ENCODE measurements at places on chromosomes 6 and 20. TPM values are rescaled to one million over a fixed set of nuclear protein-coding genes. Genes with fewer than 3 reads are reported as not detected.

GRCh38 chr20:47620808-47621805 is 119.4 kb downstream of the NCOA3 start:
- DNase-seq: peak; percentile 42
- no peaks in the 10 kb centered on the region for H3K27me3 ChIP-seq
- H3K4me3 ChIP-seq: no peak overlapping the region
- no peak overlapping the region for H3K27ac ChIP-seq

- no peaks in the 10 kb centered on the region for H3K4me1 ChIP-seq
- no peaks in the 10 kb centered on the region for H3K36me3 ChIP-seq
- peaks cover 6% of the 10 kb centered on the region for H3K27me3 ChIP-seq
Observed at GRCh38 chr6:100115407-100116101, 121.5 kb upstream of the MCHR2 start.

The L3MBTL1 gene
- total RNA-seq: 6.1 TPM

DNA sequence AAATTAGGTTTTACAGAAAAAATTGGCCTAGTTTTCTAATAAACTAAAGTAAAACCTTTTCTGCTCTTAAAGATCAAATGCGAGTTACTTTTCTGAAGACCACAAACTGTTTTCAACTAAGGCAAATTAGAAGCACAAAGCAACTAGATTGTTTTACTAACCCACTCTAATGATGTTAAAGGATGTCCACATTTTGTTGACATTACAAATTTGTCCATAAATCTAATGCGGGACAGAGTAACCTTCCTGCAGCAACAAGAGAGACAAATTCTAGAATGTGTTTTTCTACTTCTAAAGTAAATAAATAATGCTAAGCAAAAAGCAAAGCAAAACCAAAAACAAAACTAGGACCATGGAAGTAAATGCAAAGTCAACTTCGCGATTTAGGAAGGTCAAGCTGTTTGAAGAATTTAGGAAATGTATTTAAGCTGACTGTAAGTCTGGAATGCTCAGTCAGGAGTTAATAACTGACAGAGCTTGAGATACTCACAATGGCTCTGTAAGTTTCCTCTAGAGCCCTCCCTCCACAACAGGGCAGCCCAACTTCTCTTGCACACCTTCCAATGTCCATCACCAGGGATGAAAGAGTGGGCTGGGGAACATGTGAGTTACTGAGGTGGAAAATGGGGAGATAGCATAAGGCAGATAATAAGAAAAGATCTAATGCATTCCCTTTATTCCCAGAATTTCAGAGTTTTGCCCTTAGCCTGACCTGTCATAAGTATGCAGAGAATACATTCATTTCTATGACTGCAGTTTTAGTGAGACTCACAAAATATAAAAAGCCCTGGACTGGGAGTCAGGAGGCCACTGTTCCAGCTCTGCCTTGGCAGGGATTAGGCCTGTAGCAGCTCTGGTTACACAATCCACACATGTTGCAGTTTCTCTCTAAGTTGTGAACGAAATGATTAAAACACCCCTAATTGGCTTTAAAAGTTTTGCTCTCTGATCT is 158.8 kb downstream of the FOXA2 start:
- peaks cover 7% of the 10 kb centered on the region for H3K4me1 ChIP-seq
- no peaks in the 10 kb centered on the region for H3K27me3 ChIP-seq
- H3K4me3 ChIP-seq: no peak overlapping the region

GRCh38 chr6:114172576-114173260 is 170.1 kb downstream of the HS3ST5 start:
- no peak overlapping the region for H3K27ac ChIP-seq
- no peaks in the 10 kb centered on the region for H3K4me1 ChIP-seq
- no peaks in the 10 kb centered on the region for H3K27me3 ChIP-seq
- H3K4me3 ChIP-seq: no peak overlapping the region
- H3K36me3 ChIP-seq: no peaks in the 10 kb centered on the region

- H3K27ac ChIP-seq: no peak overlapping the region
- no peaks in the 10 kb centered on the region for H3K36me3 ChIP-seq
- H3K4me3 ChIP-seq: no peak overlapping the region
- peaks cover 2% of the 10 kb centered on the region for H3K4me1 ChIP-seq
Observed at GRCh38 chr6:156725712-156726111, 51.5 kb upstream of the ARID1B start.

DNA sequence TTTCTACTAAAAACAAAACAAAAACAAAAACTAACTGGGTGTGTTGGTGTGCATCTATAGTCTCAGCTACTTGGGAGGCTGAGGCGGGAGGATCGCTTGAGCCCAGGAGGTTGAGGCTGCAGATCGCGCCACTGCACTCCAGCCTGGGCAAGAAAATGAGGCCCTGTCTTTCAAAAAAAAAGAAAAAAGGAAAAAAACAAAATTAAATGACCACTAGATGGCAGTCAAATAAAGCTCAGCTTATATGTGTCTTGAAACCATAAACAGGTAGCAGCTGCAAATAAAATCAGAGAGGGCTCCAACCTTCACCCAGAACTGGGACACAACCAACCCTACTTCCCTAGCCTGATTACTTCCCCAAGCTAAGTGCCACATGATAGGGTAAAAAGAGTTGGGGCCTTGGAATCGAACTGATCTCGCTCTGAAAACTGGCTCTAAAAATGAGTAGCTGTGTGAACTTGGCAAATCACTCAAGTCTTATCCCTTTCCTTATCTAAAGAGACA is 67.1 kb upstream of the ADGRF4 start:
- no peaks in the 10 kb centered on the region for H3K27me3 ChIP-seq
- peaks cover 3% of the 10 kb centered on the region for H3K36me3 ChIP-seq
- no peaks in the 10 kb centered on the region for H3K4me1 ChIP-seq
- H3K4me3 ChIP-seq: no peak overlapping the region
- H3K27ac ChIP-seq: no peak overlapping the region

The CASS4 gene
- 27.8 TPM for total RNA-seq

The DEFB115 gene
- total RNA-seq: not detected

The RAB32 gene
- 10.5 TPM for total RNA-seq

The PTK6 gene
- total RNA-seq: not detected

DNA sequence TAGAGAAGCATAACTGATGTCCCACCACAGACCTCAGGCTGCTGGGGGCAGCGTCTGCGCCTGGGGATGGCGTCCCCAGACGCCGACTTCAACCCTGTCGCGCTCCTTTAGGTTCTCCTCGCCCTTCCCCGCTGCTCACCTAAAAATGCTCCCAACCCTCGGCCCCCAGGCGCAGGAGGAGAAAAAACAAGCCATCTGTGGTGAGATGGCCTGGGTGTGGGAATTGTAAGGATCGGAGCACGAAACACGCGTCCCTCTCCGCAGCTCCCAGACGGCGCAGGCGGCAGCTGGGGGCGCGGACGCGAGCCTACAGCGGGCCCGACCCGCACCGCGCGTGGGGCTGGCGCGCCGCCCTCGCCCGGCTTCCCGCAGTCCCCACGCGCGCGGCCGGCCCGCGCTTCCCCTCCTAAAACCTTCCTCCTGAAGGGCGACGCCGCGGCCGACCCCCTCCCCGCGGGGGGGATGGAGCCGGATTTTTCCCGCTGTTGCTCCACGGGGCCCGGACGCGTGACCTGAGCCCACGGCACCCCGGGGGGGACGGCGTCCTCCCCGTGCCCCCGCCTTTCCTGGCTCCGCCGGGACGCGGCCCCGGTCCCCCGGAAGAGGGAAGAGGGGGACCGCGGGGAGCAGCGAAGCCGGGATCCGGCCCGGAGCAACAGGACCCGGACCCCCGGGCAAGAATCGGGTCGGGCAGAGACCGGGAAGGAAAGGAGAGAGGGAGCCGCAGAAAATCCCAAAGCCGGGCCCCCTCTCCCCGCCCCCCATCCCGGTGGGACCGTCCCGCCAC is 611 bp downstream of the EPB41L2 start:
- H3K36me3 ChIP-seq: no peaks in the 10 kb centered on the region
- H3K4me1 ChIP-seq: peaks cover 3% of the 10 kb centered on the region
- H3K4me3 ChIP-seq: peak overlapping the region; percentile 62
- no peak for DNase-seq
- H3K27me3 ChIP-seq: no peaks in the 10 kb centered on the region

GRCh38 chr6:53325785-53326184 is 23.0 kb downstream of the ELOVL5 start:
- H3K4me3 ChIP-seq: no peak overlapping the region
- H3K27me3 ChIP-seq: no peaks in the 10 kb centered on the region
- peak overlapping the region; percentile 12 for H3K27ac ChIP-seq
- peaks cover 14% of the 10 kb centered on the region for H3K4me1 ChIP-seq

The TMEM170B gene
- 0.07 TPM for total RNA-seq

The C20orf144 gene
- total RNA-seq: 0.16 TPM

GRCh38 chr20:32544893-32545840 is 40.0 kb downstream of the NOL4L start:
- peaks cover 6% of the 10 kb centered on the region for H3K4me1 ChIP-seq
- no peaks in the 10 kb centered on the region for H3K27me3 ChIP-seq
- H3K27ac ChIP-seq: no peak overlapping the region
- H3K36me3 ChIP-seq: peaks cover 21% of the 10 kb centered on the region
- no peak for DNase-seq

GRCh38 chr6:132142768-132143167 is 191.6 kb upstream of the CCN2 start:
- H3K27me3 ChIP-seq: no peaks in the 10 kb centered on the region
- H3K27ac ChIP-seq: no peak overlapping the region
- no peaks in the 10 kb centered on the region for H3K4me1 ChIP-seq
- H3K36me3 ChIP-seq: no peaks in the 10 kb centered on the region
- no peak for DNase-seq

The ALDH5A1 gene
- total RNA-seq: 20.5 TPM

Measured in K562 (cell line).